ENCODE measurements at places on chromosomes 11 and 22.

- no peak for DNase-seq
Measured at GRCh38 chr11:104692751-104693150, 205.5 kb downstream of the CASP12 start.

DNA sequence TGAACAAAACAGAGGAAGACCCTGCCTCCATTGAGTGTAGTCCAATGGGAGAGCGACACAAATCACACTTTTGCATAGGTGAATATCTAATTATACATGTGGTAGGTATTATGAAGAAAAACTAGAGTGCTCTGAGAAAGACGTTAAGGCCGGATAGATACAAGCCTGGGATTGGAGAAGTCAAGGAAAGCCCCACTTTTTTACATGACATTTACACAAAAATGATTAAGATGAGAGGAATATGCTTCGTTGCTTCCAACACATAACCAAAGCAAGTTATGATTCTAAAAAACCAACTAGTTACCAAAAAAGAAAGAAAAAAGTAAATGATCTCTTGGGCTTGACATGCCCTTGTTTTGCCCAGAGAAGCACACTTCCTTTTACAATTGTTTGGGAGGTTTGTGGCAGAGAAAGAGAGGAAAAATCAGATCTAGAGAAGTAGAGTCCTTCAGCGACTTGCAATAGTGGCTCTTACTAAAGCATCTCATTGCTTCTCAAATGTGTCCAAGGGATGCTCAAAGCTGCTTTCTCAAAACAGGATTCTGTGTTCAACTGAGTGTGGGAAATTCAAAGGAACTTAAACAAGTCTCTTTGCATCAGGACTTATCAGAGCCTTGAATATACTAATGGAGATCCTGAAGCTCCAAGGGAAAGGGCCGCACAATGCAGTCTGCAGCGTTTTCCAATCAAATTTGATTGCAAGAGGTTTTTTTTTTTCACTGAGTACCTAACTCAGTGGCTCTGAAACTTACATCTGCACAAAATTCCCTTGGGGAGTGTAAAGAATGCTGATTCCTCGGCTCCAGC is 38.8 kb downstream of the FLI1 start:
- DNase-seq: no peak

DNA sequence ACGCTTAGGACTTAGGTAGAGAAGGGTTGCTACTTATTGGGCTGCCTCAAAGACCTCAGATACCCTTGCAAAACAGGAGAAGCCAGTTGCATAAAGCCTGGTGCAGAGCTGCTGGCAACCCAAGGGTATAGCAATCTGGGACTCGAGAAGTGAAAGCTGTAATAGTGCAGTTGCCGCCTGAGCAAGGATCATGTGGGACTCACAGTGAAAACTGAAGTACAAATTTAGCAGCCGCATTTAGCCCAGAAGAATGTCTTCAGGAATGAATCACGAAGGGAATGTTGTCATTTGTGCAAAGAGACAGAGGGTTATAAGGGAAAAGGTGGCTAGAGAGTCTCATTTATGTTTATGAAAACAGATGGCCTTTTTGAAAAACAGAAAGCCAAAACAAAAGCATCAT is 267.2 kb downstream of the TENM4 start:
- no peak for DNase-seq

- DNase-seq: peak; percentile 56
Measured at GRCh38 chr11:27926981-27927481, 180.9 kb downstream of the KIF18A start.

DNA sequence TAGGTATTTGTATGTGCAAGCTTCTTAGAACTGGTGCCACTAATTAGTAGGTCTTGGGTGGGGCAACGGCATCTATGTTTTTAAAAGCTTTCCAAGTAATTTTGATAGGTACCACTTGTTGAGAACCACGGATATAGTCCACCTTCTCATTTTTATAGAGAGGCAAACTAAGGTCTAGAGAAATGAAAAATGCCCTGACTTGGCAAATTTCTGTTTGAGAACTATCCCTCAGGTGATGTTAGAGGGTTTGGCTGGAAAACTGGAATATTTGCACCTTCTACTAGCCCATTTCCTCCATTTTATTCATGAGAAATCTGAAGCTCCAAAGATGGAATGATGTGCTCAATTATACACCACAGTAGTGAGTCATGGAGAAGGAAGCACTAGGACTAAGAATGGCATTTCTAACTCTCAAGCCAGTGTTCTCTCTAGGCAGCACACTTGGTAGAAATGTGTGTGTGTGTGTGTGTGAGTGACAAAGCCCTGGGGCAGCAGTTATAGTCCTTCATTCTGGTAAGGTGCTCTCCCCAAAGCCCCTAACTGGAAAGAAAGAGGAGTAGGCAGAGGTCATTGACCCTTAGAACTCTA is 1.8 kb upstream of the TMEM86A start:
- no peak for DNase-seq

DNA sequence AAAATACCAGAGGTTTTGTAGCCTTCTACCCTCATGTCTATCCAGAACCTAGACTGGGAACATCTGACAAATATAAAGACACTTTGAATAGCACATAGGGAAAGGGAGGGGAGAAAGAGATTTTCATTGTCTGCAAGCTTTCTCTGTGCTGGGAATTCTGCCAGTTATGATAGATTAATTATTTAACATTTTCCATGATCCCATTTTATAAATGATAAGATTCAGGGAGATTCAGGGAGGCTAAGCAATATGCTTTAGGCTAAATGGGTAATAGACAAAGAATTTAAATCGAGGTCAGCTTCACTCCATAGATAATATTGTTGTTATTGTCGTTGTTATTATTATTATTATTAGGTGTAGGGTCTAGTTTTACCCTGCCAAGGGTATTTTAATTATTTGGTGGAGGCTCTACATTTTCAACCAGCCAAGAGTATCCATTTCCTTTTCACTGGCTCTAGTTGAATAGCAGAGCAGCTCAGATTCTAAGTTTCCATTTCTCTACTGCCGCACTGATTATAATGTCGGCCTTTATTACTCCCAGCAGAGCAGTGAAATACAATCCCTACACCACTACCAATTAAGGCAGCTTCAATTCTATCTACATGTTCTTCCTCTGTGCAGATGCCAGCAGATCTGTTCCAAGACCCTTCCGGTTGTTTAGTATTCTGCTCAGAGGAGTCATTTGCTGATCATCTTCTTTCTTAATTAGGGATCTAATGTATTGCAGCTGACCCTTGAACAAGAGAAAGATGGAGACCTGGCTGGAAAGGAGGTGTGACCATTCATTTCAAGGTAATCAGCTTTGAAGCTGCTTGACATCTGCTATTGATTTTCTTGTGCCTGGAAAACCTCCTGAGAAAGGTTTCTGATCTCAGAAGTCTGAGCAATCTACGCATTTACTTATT is 23.8 kb upstream of the SYN3 start:
- DNase-seq: no peak

- no peak for DNase-seq
Measured at GRCh38 chr11:45163956-45164575, 17.6 kb downstream of the PRDM11 start.

GRCh38 chr22:43407591-43407990 is 4.2 kb upstream of the MPPED1 start:
- DNase-seq: no peak

DNA sequence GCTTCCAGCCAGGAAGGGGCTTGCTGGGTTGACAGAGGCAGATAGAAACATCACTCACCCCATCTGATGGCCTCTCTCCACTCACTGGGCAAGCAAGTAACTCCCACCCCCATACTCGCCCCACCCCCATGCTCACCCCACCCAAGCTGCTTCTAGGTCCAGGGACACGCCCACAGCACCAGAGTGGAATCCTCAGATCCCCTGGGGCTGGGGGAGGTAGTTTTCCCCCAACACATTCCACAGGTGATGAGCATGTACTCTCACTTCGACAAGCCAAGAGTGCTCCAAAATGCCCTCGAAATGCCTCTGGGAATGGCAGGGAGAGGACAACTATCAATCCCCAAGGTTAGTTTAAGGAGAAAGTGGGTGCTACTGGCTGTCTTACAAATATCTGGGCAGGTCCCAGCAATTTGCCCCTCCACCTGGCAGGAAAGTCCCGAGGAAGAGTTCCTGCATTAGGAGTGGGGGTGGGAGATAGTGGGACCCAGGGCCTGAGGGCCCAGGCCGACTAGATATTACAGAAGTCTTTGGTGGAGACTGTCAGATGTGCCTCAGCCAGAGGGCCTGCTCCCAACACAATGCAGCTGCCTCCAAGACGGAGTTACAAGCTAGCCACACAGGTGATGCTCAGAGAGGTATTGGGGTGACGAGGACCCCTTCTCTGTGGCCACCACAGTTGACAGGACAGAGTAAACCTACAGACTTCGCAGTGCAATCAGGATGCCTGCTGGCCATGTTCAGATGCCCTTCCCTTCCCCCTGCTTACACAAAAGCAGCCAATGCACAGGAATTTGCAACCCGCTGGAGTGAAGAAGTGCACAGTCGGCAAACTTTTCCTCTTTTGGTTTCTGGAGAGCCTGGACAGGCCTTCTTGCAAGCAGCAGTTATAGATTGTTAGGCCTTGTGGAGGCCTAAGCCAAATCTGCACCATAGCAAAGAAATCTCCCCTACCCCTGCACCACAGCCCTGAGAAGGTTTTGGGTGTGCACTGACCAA is 2.9 kb upstream of the LMO1 start:
- no peak for DNase-seq

DNA sequence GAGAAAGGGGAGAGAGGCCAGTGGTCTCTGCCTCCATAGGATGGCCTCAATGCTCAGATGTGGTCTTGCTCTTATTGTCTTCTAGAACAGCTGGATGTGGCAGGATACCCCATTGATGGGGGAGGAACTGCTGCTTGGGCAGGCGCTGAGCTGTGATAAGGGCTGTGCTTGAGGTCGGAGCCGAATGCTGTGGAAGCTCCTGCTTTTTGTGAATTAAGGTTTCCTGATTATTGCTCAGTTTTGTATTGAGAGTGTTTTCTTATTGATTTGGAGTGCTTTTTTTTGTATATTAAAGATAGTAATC is 57.2 kb downstream of the CABIN1 start:
- DNase-seq: no peak

DNA sequence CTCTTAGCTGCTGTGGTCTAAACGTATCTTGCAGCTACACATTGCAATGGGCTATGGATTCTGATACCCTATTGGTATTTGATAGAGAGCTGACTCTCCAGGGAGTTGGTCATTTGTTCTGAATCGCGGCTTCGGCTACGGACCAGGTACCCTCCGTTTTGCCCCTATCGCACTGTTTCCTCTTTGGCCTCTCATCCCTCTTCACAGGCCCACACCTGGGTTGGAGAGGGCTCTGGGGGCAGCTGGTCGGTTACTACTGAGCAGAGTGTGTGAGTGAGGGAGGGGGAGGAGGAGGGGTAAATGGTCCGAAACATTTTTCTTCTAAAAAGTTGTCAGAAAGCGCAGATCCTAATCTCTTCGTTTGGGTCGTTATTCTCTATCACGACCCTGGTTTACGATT is 48.8 kb upstream of the HSD17B12 start:
- no peak for DNase-seq

DNA sequence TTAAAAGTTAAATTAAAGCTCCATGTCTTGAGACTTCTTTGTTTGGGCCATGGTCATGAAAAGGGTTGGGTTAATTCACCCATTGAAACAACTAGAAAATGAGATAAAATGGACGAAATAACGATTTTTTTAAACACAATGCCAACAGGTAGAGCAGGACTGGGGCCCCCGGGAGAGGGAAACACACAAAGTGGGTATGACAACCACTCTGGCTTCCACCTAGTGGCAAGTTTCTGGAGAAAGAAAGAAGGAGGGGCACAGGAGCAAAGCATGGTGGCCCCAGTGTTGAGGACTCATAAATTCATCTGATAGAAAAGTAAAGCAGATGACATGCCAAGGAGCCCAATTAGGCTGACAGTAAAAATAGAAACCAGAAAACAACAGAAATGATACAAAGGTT is 68.4 kb downstream of the MYEOV start:
- no peak for DNase-seq

- no peak for DNase-seq
Measured at GRCh38 chr11:62540804-62541701, 5.6 kb downstream of the AHNAK start.

DNA sequence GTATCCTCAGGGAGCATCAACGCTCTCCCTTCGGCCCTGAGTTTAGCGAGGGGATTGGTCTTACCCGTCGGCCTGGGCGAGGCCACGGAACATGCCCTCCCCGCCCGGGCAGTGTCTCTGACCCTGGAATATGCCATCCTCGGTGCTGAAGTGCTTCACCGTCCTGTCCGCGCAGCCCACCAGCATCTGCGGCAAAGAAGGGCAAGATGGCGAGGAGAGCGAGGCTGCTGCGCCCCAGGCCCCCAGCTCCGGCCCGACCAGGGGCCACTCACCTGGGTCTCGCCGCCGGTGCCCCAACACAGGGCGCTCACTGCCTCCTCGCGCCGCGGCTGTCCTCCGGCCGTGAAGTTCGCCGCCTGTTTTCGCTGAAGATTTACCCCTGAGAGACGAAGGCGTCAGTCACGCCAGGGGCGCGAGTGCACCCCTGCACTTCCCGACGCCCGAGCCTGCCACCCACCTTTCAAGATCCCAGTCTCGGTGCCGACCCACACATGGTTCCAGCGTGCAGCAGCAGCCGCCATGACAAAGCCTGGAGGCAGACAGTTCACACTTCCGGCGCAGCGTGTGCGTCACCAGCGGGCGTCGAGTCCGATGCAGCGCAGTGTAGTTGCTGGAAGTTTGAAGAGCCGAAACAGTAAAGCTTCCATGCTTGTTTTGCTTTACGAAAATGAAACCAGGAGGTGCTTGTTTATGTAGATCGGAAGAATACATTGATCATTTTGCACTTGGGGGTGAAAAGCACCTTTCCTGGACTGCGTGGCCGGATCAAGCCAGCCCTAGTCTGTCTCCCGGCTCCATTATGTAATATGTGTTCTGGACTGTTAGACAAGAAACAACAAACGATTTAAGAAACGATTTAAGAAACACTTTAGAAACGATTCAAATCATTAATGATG is at the start of gene WDR74:
WDR74 (minus strand) TSS at position 541 of the 896 bp plus-strand sequence; CDS start at position 521, 20 bp downstream.
- DNase-seq: peak; percentile 99

- no peak for DNase-seq
Measured at GRCh38 chr11:76169473-76169896, 36.8 kb downstream of the WNT11 start.

GRCh38 chr22:39207141-39208012 is 37.4 kb downstream of the PDGFB start:
- no peak for DNase-seq

DNA sequence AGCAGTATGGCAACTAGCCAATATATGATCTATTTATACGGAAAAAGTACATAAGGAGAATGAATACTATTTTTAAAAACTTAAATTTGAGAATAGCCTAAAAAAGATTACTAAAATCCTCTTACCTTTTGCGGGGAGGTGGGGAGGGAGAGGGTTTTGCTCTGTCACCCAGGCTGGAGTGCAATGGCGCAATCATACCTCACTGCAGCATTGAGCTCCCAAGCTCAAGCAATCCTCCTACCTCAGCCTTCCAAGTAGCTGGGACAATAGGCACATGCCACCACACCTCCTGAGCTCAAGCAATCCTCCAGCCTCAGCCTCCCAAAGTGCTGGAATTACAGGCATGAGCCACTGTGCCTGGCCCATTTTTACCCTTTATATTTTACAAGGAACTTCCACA is 82.0 kb downstream of the TTC28 start:
- no peak for DNase-seq

GRCh38 chr22:41940832-41941765 is 5.9 kb downstream of the CENPM start:
- DNase-seq: peak; percentile 50
